RPMI7951 (cell line): ENCODE measurements at places on chromosomes 13 and 19. TPM values are rescaled to one million over a fixed set of nuclear protein-coding genes. Genes with fewer than 3 reads are reported as not detected.

- DNase-seq = peak; percentile 2
Measured at GRCh38 chr13:76725211-76725610, 161.0 kb downstream of the KCTD12 start.

DNA sequence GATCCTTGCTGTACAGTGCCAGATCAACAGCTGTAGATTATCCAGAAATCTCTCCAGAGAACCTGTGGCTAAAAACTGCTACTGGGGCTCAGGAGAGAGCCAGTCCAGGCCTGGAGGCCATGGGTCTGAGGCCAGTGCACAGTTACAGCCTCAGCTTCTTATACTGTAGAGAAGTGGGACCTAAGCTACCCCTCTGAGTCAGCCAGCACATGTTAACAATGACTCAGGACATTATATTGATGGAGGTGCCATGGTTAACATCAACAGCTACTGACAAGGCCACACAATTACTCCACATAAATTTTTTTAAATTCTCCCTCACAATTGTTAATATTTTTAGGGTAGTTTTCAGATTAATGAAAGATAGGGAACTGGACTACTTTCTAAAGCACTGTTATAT lies 138.5 kb downstream of the RBM26 start:
- no peak for DNase-seq

GRCh38 chr19:6429419-6430221 lies 3.9 kb downstream of the SLC25A41 start:
- no peak for DNase-seq

- peak; percentile 66 for DNase-seq
Measured at GRCh38 chr19:1259206-1259875, 9.8 kb upstream of the CIRBP start.

DNA sequence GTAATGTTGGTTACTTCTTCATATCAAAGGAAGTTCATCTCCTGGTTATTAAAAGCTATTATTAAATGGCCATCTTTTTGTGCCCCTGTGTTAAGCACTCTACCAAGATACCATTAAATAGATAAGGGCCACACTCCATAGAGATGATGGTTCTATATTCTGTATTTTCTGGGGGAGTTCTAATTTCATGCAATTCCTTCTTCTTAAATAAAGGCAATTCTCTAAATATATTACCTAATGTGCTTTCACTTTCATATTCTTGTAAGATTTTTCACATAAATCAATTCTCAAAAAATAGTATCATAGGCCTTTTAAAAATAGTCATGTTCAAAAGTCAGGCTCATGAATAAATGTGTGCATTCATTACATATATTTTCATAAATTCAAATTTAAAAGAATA lies 47.0 kb upstream of the USPL1 start:
- DNase-seq = no peak

DNA sequence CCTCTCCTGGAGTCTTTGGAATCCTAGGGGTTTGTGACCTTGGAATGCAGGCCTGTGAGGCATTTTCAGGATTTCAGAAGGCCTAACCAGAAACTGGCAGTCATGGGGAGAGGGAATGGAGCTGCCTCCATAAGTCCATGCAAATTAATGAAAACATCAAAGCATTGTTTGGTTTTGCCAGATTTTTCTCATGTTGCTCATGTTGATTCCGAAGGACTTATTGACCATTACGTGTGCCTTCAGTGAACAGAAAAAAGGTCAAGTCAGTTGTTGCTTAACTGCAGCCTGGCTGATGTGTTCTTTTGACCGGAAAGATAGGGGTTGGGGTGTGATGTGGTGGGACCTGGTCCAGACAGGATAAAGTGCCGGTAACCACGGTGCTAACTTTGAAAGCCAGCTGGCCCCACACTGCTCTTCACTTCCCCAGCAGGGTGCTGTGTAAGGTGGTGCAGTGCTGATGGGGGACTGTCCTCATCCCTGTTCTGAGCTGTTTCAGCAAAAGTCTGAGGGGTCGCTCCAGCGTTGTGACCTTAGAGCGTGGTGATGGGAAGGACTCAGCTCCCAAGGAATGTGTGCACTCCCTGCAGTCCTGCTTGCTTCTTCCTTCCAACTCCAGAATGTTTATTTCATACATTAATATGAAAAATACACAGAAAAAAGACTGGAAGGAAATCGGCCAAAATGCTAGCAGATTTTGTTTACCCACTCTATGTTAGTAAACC lies 3.5 kb downstream of the RNF113B start:
- peak; percentile 92 for DNase-seq

- no peak for DNase-seq
Measured at GRCh38 chr13:20498129-20498528, 27.5 kb downstream of the CRYL1 start.

GRCh38 chr19:33473653-33474305 lies 47.8 kb downstream of the PEPD start:
- peak; percentile 24 for DNase-seq

DNA sequence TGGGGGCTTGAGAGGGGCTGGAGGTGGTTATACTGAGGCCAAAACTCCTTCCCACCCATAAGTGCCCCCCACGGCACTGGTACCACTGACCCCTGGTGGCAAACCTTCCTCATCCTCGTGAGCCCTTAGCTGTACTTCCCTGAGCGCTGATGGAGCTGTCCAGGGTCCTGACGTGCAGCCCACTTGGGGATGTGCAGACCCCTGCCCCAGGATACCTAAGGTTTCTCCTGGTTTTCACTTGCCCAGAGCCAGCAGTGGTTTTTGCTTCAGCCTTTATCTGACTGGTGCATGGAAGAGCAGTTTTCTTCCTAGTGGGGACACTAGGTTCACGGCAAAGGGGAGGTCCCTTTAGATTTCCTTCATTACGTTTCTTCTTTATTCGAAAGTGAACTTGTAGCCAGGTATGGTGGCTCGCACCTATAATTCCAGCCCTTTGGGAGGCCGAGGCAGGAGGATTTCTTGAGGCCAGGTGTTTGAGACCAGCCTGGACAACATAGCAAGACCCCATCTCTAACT lies 28.7 kb upstream of the KCTD15 start:
- DNase-seq = peak; percentile 26

- DNase-seq = no peak
Measured at GRCh38 chr19:15976836-15977689, 28.3 kb downstream of the OR10H4 start.

- DNase-seq = peak; percentile 90
Measured at GRCh38 chr13:41746259-41746658, 214.7 kb downstream of the VWA8 start.

DNA sequence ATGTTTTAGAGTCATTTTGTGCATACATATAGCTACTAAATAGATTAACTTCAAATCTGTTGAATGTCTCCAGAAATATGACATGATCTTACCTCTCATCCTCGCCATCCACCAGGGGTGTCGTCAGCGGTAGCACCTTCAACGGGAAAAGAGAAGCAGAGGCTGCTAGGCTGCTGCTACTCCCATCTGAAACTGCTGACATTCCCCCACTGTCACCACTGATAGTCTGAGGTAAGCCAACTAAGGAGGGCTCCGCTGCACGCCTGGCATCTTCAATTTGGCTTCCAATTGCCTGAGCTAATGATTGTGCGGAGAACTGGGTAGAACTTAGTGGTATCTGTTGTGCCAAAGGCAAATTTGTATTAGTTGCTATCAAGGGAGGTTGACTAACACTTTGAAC lies 3.1 kb downstream of the TSC22D1 start:
- DNase-seq = no peak

DNA sequence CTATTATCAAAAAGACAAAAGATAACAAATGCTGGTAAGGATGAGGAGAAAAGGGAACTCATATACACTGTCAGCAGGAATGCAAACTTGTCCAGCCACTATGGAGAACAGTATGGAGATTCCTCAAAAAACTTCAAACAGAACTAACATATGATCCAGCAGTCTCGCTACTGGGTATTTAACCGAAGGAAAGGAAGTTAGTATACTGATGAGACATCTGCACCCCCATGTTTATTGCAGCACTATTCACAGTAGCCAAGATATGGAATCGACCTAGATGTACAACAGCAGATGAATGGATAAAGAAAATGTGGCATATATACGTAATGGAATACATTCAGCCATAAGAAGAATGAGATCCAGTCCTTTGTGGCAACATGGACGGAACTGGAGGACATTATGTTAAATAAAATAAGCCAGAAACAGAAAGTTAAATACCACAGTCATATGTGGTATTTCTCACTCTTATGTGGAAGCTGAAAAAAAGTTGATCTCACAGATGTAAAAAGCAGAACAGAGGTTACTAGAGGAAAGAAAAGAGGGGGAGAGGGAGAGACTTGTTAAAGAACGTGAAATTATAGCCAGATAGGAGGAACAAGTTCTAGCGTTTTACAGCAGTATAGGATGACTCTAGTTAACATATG lies 83.2 kb downstream of the RUBCNL start:
- DNase-seq = no peak

DNA sequence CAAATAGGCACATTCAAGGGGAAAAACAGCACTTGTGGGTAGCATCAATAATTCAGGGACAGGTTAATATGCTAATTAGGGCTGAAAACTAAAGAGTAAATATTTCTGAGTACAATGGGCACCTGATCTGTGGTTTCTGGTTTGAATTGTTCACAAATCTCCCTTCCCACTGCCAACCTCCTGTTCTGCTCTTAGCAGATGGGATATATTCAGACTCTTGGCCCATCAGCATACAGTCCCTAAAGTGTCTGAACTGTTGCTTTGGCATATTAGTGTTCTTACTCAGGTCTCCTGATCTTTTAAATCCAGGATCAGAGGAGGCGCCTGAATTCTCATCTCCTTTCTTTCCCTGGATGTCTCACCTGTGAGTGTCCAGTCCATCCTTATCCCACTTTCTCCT lies 8.2 kb upstream of the LRCH1 start:
- DNase-seq = no peak

DNA sequence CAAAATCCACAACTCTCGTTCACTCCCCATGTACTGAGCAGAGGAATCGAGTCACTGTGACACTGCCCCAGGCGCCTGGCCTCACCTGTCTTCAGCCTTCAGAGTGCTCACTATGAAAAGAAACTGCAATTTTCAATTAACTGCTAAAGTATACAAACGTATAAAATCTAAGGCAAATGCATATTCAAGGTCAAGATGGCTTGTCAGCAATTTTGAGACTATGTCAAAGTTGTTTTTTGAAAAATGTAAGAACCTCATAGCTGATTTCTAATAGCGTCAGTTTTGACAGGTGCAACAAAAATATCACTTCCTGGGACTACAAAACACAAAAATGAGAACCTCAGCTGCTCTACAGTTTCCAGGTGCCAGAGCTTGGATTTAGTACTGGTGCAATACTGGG lies 31.4 kb downstream of the TUBGCP3 start:
- DNase-seq = no peak

- DNase-seq = no peak
Measured at GRCh38 chr19:19540715-19541515, 2.9 kb downstream of the CILP2 start.

DNA sequence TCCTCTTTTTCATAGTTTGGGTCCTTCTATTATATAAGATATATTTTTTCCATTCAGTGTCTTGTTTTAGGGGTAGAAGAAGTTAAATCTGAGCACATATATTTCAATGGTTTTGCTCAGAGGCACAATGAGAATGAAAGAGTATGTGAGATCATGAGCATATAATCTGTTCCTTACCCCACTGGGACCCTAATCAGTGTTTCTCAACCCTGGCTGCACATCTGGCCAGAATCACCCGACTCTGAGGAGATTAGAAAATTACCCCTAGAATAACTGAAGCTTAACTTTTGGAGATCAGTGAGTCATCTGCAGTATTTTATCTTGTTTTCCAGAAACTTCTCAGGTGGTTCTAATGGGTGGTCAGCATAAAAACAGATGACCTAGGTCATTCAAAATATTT lies 782 bp downstream of the CYSLTR2 start:
- DNase-seq = no peak

DNA sequence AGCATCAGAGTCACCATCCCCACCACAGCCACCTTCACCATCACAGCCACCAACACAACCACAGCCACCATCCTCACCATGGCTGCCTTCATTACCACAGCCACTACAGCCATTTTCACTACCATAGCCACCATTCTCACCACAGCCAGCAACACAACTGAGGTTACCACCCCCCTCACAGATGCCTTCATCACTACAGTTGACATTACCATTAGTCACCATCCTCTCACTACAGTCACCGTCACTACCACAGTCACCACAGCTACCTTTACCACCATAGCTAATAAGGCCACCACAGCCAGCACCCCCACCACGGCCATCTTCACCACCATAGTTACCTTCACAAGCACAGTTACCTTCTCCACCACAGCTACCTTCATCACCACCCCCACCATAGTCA lies 269.6 kb downstream of the DNAJC15 start:
- DNase-seq = no peak

DNA sequence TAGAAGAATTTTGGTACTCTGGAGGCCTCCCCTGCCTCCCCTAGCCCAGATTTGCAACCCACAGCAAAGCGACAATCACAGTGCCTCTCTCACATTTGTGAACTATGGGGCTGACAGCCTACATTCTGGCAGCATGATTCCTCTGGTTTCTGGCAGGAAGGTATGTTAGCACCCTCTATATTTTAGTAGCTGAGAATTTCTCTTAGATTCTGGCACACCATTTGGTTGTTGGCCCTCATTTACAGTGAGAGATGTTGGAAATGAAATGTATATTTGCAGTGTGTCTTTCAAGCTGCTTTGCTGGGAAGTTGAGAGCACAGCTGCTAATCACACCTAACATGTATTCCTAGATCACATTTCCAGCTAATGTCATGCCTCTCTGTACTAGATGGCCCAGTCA lies 735.0 kb downstream of the FGF9 start:
- no peak for DNase-seq

DNA sequence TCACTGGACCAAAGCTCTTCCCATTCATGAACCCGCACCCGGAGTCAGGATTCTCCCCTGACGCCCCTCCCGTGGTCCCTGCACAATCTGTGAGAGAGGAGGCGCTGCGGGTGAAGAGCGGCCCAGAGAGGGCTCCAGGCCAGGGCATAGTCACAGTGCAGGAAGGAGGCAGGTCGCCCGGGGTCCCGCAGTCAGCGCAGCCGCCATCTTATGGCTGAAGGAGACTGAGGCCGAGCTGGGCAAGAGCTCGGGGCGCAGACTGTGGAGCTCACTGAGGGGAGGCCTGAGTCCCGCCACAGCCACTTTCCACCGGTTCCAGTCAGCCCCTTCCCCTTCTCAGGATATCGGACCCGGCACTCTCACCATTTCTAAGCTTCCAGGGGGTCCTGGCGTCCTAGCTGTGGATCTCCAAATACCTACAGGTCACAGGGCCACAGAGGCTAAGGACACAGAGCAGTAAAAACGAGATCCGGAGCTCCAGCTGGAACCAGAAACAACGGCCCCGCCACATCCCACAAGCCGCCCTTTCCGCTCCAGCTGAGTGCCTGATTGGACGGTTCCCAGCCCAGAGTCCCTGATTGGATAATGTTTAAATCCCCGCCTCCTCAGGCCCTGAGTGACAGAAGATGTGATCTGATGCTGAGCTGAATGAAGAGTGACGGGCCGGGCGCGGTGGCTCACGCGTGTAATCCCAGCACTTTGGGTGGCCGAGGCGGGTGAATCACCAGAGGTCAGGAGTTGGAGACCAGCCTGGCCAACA lies at the start of gene ZNF99:
ZNF99 (minus strand) TSS at position 501 of the 760 bp plus-strand sequence; CDS start at position 366, 135 bp downstream.
- peak; percentile 8 for DNase-seq

- DNase-seq = peak; percentile 100
Measured at GRCh38 chr19:31448221-31448657, 99.0 kb upstream of the TSHZ3 start.

GRCh38 chr19:53131727-53132126 lies 983 bp downstream of the ZNF415 start:
- DNase-seq = no peak

The PLPP2 gene
- 0.48 and 3.2 TPM in 2 replicates for total RNA-seq

The FLT3LG gene
- total RNA-seq = 8.0 and 12.7 TPM in 2 replicates

The ZNF320 gene
- total RNA-seq = 2.3 and 9.4 TPM in 2 replicates

The CFAP97D2 gene
- total RNA-seq = not detected in 2 replicates

The KLF1 gene
- total RNA-seq = not detected in 2 replicates

The PRODH2 gene
- total RNA-seq = not detected in 2 replicates

The BRCA2 gene
- 7.4 and 10.7 TPM in 2 replicates for total RNA-seq

The CYP4F2 gene
- total RNA-seq = not detected in 2 replicates

The ZNF30 gene
- total RNA-seq = 4.1 and 4.5 TPM in 2 replicates
